ENCODE measurements at places on chromosomes 7 and 10. TPM values are rescaled to one million over a fixed set of nuclear protein-coding genes. Genes with fewer than 3 reads are reported as not detected.
A peak's percentile ranks its signal among the peaks of the same experiment; 100 is the strongest.

- no peak overlapping the region for H3K4me3 ChIP-seq
Observed at GRCh38 chr10:65708057-65708456, 1217.8 kb upstream of the LRRTM3 start.

GRCh38 chr10:33137356-33138005 is 179.5 kb upstream of the ITGB1 start:
- H3K27ac ChIP-seq, result no peak overlapping the region
- peaks cover 3% of the 10 kb centered on the region for H3K4me1 ChIP-seq
- no peak for DNase-seq

- no peak overlapping the region for H3K27ac ChIP-seq
- no peaks in the 10 kb centered on the region for H3K4me1 ChIP-seq
- H3K36me3 ChIP-seq, result no peaks in the 10 kb centered on the region
Observed at GRCh38 chr7:116356979-116357378, 142.6 kb upstream of the CAV2 start.

Gene C7orf33
- total RNA-seq, result not detected

- no peaks in the 10 kb centered on the region for H3K36me3 ChIP-seq
- no peaks in the 10 kb centered on the region for H3K27me3 ChIP-seq
- no peak overlapping the region for H3K27ac ChIP-seq
- H3K4me1 ChIP-seq, result no peaks in the 10 kb centered on the region
- H3K4me3 ChIP-seq, result no peak overlapping the region
- DNase-seq, result no peak
Observed at GRCh38 chr7:28346676-28347363, 65.5 kb upstream of the CREB5 start.

- peaks cover 3% of the 10 kb centered on the region for H3K27me3 ChIP-seq
- peaks cover 3% of the 10 kb centered on the region for H3K4me1 ChIP-seq
- H3K4me3 ChIP-seq, result no peak overlapping the region
- no peak overlapping the region for H3K27ac ChIP-seq
Observed at GRCh38 chr7:131581241-131582051, 25.0 kb upstream of the PODXL start.

DNA sequence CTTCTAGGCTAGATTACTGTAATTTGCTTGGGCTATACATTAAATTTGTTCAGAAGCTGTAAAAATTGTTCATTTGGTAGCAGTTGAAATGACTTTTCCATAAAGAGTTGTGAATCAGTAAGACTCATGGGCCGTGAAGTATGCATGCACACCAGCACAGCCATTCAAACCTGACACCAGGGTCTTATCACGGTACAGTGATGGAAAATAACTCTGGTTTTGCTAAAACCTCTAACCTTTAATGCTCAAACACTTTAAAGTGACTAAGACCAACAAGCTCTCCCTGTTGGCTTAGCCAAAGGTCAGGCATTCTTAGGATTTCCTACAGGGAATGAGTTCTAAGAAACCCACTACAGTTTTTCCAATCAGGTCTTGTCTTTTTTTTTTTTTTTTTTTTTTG is 11.5 kb downstream of the ARL3 start:
- no peak overlapping the region for H3K27ac ChIP-seq
- no peak for DNase-seq
- peaks cover 1% of the 10 kb centered on the region for H3K36me3 ChIP-seq
- peaks cover 6% of the 10 kb centered on the region for H3K4me1 ChIP-seq
- H3K27me3 ChIP-seq, result no peaks in the 10 kb centered on the region

Gene SPDYE5
- not detected for total RNA-seq

Gene RNF32
- total RNA-seq, result 2.2 TPM

DNA sequence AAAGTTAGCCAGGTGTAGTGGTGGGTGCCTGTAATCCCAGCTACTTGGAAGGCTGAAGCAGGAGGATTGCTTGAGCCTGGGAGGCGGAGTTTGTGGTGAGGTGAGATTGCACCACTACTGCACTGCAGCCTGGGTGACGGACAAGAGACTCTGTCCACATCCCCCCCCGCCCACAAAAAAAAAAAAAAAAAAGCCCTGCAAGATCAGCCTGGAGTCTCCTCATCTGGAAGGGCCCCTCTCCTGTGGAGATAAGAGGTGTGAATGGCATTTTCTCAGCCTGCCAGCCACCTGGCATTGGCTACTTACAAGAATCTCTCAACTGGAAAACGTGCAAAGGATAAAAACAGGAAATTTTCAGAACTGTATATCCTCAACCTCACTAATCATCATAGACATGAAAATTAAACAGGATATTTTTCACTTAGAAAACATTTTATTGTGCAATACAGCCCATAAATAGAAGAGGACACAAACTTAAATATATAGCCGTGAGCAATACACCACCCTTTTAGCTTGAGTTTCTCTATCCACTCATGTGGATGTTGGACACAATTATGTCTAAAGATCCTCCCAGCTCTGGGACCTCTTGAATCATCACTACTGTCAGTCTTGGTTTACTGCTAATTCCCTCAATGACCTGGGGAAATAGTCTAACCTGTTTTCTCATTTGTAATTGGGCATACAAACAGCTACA is 11.3 kb upstream of the TSPAN15 start:
- no peak for DNase-seq
- no peak overlapping the region for H3K4me3 ChIP-seq
- peaks cover under 1% of the 10 kb centered on the region for H3K27me3 ChIP-seq

GRCh38 chr10:122341141-122341810 is 33.2 kb upstream of the PLEKHA1 start:
- peaks cover 2% of the 10 kb centered on the region for H3K4me1 ChIP-seq
- H3K27me3 ChIP-seq, result peaks cover 3% of the 10 kb centered on the region
- H3K36me3 ChIP-seq, result peaks cover 15% of the 10 kb centered on the region
- no peak for DNase-seq

DNA sequence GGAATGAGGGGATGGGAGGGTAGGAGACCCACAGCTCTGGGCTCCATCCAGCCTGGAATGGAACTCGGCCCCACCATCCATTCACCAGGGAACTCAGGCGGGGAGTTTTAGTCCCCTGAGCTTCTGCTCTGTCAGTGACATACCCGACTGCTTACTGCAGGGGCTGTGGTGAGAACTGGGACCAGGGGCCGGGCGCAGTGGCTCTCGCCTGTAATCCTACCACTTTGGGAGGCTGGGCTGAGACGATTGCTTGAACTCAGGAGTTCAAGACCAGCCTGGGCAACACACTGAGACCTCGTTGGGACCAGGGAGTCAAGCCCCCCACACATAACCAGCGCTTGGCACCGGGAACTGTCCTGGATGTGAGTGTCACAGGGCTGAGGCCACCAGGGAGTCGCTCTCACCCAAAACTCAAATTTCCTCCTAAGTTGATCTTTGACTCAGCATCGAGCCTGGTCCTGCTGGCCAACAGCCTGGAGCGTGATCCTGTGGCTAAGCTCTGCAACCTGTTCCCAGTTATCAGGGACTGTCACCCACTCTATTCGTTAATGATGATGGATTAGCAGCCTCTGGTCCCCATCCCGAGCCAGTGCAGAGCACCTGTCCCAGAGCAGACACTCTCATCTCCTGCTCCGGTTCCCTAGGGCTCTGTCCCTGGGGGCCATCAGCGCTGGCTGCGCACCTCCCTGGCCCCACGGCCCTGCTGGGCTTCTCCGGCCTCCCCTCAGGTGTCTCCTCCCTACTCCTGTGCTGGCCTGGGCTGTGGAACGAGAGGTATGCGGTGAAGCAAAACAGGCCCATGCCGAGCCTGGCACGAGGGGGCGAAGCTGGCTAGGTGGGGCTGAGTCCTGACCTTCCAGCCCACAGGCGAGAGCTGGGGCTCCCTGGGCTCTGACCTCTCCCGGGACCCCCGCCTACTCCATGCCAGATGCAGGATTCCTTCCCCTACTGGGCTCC is 902 bp upstream of the CLDN15 start:
- no peak for DNase-seq
- peak overlapping the region; percentile 74 for H3K27ac ChIP-seq
- H3K27me3 ChIP-seq, result peaks cover 3% of the 10 kb centered on the region
- peaks cover 4% of the 10 kb centered on the region for H3K4me1 ChIP-seq

DNA sequence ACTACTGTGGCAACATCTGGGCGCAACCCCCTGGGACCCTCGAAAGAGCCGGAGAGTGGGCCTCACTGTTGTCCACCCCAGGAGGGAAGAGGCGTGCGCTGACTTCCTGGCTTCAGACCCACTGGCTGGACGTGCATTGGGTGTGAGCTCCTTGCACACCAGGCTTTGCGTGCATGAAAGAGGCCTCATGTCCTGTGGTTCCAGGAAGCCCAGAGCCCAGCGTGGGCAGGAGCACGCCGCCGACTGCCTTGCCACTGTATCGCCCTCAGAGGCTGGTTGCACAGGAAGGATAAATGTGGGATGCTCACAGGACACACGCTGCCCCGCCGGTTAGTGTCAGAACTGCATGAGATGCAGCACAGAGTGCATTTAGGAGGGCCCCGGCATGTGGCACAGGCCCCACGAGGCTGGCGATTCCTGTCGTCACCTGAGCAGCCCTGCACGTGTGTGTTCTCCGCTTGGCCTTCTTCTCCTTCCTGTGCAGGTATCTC is 8.5 kb upstream of the JAKMIP3 start:
- peaks cover 9% of the 10 kb centered on the region for H3K36me3 ChIP-seq
- H3K4me3 ChIP-seq, result no peak overlapping the region
- peaks cover 9% of the 10 kb centered on the region for H3K27me3 ChIP-seq
- peaks cover 2% of the 10 kb centered on the region for H3K4me1 ChIP-seq
- DNase-seq, result no peak
- no peak overlapping the region for H3K27ac ChIP-seq

Gene ZNF92
- 24.6 TPM for total RNA-seq
